ENCODE measurements at places on chromosomes 4 and X. TPM values are rescaled to one million over a fixed set of nuclear protein-coding genes. Genes with fewer than 3 reads are reported as not detected.
A peak's percentile ranks its signal among the peaks of the same experiment; 100 is the strongest.

The CCDC160 gene
- total RNA-seq = 0.16 TPM

DNA sequence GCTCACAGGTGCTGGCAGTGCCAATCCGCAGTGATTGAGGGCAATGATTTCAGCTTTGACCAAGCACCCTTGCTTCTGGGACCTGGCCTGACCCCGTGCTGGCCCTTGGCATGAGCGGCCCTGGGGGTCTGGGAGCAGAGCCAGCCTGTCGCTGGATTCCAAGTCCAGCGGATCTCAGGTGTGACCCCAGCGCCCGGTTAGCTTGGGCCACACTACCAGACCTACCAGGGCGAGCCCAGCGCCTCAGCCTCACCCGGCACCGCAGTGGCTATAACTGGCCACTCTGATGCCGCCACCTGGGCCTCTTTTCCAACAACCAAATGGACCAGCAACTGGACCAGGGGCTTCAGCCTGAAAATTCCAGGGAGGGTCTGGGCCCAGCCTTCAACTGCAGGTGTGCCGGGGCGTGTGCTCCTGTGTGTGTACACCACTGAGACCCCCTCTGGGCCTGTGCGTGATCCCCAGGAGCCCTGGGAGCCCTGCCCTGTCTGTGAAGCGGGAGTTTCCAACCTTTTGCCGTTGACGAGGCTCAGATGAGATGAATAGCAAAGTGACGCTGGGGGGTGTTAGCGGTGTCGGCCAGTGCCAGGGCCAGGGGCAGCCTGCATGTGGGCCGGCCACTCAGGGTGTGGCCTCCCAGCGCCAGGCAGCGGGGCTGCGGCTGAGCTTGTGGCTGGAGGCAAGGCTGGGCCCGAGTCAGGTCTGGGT lies 658 bp downstream of the SH3TC1 start:
- DNase-seq = no peak

DNA sequence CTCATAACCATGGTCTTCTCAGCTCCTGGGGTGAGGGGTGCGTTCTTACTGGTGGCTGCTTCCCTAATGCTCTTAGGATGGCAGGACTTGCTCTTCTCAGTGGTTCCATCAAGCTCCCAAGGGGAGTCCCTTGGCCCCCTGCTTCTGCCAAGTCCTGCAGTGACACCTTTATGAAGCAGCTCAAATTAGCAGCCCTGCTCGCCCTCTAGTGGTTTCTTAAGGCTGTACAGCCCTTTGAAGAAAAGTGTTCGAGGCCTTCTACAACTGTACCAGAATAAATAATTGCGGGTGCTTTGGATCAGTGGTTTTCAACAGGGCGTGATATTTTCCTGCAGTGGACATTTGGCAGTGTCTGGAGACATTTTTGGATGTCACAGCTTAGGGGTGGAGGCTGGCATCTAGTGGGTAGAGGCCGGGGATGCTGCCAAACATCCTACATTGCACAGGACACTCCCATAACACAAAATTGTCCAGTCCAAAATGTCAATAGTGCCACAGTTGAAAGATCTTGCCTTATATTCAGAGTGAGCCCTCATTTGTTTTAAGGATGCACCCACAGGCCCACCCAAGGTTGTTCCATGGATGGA lies 204.7 kb upstream of the S100G start:
- DNase-seq = no peak

- DNase-seq = no peak
Measured at GRCh38 chr4:110636171-110636679, 13.3 kb upstream of the PITX2 start.

GRCh38 chr4:98260579-98261404 lies at the start of gene RAP1GDS1:
Gene RAP1GDS1, plus strand, starts transcription at chr4:98261384. Its CDS starts 182 bp downstream, at chr4:98261566.
- DNase-seq = peak; percentile 93

DNA sequence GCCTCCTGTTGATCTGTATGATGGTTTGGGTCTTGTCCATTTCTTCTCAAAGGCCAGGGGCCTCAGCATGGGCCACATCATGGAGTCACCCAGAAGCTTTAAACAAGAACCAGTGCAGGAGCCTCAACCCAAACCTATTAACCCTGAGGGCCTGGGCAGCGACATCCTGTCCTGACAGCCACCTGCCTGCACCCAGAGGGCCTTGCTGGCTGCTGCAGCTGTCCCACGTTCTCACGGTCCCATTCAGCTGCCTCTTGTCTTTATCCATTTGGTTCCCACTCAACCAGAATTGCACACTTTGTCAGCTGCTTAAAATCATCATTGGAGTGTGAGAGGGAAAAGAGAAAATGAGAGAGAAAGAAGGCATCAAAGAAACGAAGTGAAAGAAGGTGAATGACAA lies 21.6 kb downstream of the C4orf50 start:
- no peak for DNase-seq

The ARHGAP10 gene
- 49.5 TPM for total RNA-seq

DNA sequence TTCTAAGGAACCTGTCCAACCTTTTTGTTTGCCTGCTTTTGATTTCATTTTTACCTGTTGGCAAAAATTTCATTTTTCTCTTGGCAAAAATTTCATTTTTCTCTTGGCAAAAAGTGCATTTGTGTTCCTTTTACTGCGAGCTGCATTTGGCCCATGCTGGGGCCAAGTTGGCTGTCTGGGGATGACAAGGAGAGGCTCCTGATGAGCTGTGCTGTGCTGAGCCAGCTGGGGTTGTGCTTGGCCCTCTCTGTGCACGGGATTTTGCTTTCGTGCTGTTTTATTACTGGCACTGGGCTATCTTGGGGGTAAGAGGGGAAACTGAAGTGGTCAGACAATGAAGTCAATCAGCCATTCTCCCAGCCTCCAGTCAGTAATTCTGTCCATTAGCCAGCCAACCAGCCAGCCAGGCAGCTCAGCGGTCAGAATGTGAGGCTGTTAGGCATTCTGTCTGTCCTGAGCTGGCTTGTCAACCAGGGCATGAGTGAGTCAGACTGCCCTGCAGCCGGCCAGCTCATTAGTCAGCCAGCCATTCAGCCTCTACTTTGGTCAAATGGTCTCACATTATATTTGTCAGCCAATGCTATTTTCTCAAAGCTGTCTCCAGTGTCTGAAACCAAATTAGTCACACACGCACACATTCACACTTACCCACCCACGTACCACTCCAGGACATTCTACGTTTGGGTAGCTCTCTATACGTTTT lies 56.9 kb upstream of the PRPS1 start:
- DNase-seq = no peak

GRCh38 chr4:105686571-105686970 lies 21.9 kb downstream of the INTS12 start:
- DNase-seq = no peak

DNA sequence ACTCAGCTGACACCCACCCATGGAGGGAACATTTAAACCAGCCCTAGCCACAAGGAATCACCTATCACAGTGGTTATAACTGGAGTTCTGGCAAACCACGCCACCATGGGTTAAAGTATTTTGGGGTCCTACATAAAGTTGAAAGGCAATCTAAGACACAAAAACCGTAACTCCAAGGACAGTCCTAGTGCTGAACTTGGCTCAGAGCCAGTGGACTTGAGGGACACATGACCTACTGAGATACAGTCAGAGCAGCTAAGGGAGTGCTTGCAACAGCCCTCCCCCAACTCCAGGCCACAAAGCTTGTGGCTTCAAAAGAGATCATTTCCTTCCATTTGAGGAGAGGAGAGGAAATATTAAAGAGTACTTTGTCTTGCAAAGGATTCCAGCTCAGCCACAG lies 300.5 kb downstream of the FGF13 start:
- DNase-seq = no peak

- no peak for DNase-seq
Measured at GRCh38 chrX:150372280-150372679, 9.2 kb downstream of the MAMLD1 start.

The GC gene
- not detected for total RNA-seq

The DDX53 gene
- not detected for total RNA-seq

GRCh38 chr4:88893961-88894360 lies 163.0 kb downstream of the FAM13A start:
- DNase-seq = no peak

DNA sequence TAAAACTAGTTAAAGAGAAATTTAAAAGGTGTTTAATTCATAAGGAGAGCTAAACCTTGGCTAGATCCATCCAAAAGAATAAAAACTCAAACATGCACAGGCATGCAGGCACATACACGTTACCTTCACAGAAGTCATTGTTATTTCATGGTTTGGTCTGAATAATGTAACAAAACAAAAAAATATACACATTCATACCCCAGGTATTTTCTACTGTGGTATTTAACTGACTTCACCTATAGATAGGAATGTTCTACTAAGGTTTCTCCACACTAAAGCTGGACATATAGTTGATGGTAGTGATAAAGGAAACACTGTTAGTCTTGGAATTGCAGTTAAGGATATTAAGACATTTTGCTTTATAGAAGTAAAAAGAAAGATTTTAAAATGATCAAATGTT lies 283.6 kb upstream of the PCDH10 start:
- DNase-seq = no peak

Measured in breast epithelium (tissue), 4 donors.